ENCODE measurements at places on chromosomes 5 and 9.

- DNase-seq, result no peak
Measured at GRCh38 chr5:151600069-151600665, 9.0 kb upstream of the FAT2 start.

- DNase-seq, result peak; percentile 28
Measured at GRCh38 chr5:73122875-73123810, 2.8 kb downstream of the TMEM171 start.

- DNase-seq, result no peak
Measured at GRCh38 chr5:4780633-4781032, 359.5 kb upstream of the ADAMTS16 start.

DNA sequence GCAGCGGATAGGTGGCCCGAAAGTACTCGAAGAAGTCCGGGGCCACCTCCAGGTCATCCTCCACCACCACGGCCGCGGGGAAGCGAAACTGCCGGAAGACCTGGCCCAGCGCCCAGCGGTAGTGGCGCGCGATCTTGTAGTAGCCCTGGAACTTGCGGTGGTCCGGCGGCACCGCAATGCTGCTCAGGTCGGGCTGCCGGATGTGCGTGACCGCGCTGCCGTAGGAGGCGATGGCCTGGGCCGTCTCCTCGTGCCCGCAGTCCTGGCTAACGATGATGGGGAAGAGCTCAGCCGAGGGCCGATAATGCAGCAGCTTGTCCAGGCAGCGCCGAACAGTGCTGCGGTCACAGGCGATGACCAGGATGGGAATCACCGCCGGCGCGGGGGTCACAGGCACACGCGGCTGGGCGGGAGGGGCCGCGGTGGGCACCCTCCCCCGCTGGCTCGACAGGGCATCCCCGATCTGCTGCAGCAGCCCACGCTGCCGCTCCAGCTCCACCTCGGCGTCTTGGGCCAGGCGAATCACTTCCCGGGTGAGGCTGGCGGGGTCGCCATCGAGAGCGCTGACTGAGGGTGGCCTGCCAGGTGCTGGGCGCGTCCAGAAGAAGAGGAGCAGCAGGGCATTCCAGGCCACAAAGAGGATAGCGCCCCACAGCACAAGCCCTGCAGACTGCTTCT is 10.2 kb downstream of the MGAT1 start:
- DNase-seq, result no peak

GRCh38 chr5:82847562-82847961 is 229.6 kb downstream of the TMEM167A start:
- DNase-seq, result no peak

- DNase-seq, result no peak
Measured at GRCh38 chr9:125476645-125477044, 215.0 kb downstream of the GAPVD1 start.

GRCh38 chr9:123322273-123323195 is 33.5 kb upstream of the CRB2 start:
- DNase-seq, result no peak

DNA sequence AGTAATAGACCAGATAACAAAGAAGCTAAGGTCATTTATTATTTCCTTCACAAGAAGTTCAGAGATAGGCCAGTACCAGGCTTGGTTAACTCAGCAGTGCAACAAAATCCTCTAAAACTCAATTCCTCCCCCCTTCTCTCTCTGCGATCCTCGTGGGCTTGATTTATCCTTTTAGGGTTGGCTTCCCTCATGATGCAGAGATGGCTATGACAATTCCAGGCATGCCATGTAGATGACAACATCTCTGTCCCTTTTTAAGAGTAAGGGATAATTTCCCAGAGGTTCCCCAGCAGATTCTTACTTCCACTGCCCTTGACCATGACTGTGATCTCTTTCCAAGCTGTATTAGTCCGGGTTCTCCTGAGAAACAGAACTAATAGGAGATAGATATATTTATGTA is 28.7 kb upstream of the DAP start:
- DNase-seq, result no peak

DNA sequence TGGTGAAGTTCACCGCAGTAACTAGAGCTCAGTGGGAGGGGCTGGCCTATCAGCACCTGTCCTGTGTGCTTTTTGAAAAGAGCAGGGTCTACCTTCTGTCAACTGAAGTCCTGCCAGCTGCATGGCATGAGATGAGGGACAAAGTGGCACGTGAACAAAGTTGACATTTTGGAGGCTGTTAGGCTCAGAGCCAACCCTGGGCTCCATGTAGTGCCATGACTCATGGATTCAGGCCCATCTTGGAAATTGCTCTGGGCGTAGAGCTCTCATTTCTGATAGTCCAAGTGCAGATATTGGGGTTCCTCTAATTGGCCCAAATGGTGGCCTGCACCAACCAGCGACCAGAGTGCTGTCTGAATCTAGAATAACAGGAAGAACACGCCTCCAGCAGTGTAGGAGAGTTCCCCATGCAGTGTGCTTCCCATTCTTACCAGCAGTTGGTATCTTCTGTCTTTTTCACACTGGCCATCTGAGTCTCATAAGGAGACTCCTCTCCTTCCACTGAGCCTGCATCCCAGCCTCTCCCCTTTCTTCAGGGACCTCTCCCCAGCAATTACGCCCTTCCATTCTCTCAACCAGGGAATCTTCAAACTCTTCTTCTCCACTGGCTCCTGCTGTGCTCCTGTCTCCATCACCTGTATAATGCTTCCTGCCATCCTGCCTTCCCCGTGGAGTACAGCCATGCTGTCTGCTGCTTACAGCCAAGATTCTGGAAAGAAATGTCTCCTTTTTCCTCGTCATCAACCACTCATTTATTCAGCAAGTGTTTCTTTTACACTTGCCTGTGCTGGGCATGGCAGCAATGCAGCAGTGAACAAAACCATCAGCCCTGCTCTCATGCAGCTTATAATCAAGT is 30.4 kb downstream of the IRF1 start:
- no peak for DNase-seq

- DNase-seq, result no peak
Measured at GRCh38 chr5:132259069-132259851, 1.8 kb downstream of the PDLIM4 start.

GRCh38 chr9:27470291-27470856 is 53.7 kb upstream of the IFNK start:
- DNase-seq, result no peak

DNA sequence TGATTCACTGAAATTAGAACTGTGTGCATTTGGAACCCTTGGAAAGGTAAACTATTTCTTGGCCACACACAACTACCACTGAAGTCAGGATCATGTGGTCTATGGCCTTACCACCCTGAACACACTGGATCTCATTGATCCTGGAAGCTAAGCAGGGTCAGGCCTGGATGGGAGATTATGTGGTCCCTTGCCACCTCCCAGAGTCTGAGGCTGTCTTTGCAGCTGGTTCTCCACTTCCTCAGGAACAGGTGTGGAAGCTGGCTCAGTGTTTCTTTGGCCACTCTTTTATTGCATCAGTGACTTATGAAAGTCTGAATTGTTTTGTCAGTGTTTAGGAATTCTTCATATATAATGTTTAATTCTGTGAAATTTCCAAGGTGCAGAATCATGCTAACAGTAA is 89.2 kb downstream of the TEK start:
- no peak for DNase-seq

GRCh38 chr5:79875230-79875629 is 115.8 kb downstream of the MTX3 start:
- no peak for DNase-seq

GRCh38 chr5:33372721-33373472 is 67.9 kb upstream of the TARS1 start:
- no peak for DNase-seq

DNA sequence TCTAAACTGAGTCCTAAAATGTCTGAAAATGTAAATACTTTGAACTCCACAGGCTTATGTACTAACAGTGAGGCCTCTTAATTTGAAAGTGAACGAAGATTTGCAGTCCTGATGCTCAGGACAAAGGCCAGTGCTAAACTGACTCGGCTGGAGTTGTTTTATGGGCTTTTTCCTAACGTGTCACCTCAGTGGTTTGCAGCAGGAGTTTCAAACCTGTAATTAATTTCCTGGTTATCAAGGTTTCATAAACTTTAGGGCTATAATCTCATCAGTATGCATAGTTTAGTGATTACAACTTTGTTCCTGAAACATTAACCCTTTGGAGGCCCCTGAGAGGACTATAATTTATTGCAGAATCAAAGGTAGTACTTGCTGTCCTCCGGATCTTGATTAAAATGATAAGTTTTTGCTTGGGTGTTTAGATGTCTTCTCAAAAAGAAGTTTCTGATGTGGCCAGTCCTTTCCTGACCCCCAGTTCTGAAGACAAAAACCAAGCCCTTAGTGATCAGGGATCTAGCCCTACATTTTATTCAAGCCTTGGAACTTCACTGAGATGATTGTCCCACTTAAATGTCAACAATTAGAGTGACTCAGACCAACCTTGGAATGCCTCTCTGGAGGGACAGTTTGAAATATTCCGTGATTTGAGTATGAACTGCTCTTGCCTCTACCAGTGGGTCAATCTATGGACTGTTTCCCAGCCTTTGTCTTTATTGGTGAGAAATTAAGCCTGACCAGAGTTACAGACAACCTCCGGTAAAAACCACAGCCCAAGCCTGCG is 11.1 kb upstream of the S100Z start:
- no peak for DNase-seq

GRCh38 chr9:81035171-81035570 is 654.2 kb downstream of the TLE1 start:
- DNase-seq, result peak; percentile 66

DNA sequence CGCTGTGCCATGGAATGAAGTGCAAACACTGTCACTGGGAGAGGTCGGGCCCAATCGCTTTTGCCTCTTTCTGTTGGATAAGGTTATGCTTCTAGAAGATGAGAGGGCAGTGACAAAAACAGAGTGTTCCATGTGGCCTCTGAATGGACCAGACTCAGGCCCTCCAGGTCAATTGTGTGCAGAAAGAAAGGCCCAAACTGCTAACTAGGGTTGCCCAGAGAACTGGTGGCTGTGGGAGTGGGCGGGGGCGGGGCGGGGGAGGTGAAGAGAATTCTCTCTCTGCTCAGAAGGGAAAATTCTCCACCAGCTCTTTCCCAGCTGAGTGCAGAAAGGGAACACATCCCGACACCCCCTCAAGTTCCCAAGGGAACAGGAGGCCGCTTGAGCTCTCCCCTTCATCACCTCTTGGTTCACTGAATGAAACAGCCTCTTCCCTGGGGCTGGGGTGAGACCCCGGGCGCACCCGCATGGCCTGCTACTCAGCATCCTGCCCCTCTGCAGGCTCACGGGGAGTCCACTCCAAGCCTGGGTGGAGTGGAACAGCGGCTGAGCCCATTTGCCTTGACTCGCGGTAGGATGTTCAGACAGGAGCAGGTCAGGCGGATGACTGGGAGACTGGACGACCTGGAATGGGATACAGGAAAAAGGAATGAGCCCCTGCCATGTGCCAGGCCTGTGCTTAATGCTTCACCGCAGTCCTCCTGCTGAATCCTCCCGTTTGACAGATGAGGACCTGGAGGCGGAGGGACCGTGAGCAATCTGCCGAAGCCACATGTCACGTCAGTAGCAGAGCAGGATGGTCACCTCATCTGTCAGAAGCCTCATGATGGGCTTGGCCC is 93.8 kb upstream of the FANCC start:
- no peak for DNase-seq

DNA sequence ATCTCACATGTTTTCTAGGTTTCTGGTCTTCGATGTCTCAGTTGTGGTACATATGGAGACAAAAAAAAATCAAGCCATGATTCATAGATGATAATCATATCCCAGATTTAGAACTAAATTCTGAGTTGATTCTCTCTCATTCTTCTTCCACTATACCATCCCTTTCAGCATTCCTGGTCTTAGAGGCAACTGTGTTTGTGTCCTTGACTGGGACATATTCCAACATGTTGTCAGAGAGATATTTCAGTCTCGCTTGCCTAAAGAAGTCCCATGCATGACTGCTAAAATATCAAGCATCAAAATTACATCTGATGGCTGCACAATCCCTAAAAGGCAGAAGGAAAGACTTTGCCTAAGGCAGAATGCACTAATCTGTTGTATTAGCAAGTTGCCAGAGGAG is 236.6 kb downstream of the PSAT1 start:
- DNase-seq, result no peak

All from COLO829 (cell line).